Activated T-cell treated with anti-CD3 and anti-CD28 coated beads for 24 hours (primary cell): ENCODE measurements at places on chromosomes 5 and 9.

- DNase-seq: no peak
These were observed 464.2 kb downstream of the SPOCK1 start for GRCh38 chr5:137034764-137035479.

DNA sequence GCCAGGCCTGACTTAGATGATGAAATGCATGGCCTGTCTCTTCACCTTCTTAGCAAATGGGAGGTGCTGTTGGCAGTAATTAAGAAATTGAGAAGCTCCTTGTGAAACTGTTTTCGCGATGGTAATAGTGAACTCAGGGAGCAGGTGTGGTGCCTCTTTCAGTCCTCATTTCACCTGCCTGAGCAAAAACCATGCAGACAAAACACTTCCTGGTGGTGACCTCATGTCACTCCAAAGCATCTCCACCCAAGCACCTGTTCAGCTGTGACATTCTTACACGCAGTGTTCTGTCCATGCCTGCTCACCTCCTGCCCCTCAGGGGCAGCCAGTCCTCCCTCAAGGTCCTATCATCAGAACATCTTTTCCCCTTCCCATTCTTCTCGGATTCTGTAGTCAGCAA, 146.5 kb downstream of the CD180 start:
- no peak for DNase-seq

DNA sequence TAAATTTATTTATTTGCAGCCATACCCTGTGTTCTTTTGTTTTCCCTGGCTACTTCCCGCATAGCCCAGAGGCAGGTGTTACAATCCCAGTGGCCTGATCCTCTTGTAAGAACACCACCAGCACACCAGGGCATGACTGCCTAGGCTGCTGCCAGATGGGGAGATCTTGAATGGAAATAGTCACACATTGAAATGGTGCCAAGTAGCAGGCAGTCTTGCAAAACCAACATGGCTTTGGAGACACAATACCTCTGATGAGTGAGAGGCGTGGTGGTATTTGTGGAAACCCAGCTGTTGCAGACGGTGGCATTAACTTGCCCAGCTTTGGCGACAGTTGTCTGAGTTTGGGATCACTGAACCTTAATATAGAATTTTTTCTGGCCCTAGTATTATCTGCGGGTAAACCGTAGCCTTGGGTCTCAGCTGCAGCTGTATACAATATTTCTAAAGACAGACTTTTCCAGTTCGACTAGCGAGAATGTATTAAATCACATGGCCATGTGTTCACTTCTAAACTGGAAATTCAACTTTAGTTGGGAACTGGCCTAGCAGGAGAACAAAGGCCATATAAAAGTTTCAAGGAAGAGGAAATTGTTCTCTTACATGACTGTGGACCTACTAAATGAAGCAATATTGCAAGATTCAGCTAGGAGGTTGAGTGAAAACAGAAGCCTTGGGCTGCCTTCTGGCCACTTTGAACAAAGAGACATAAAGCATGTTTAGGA, 277.0 kb downstream of the SMARCA2 start:
- no peak for DNase-seq

DNA sequence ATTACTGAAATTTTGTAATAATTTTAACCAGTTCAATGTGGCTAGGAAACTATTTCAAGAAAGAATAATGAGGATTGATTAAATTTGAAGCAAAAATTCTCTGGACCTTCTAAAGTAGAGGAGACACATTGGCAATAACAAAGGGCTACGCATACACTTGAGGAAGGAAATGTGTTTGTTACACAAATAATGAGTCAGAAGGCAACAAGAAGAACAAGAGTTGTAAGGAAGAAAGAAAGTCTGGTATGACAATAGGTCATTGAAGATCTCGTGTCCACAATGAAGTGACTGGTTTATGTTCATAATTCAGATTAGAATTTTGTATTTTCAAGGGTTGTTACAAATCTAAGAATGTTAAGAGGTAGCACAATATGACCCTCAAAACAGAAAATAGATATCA, 25.8 kb downstream of the ST8SIA4 start:
- no peak for DNase-seq

- DNase-seq: no peak
These were observed 8.9 kb downstream of the SRP19 start for GRCh38 chr5:112869948-112870347.

DNA sequence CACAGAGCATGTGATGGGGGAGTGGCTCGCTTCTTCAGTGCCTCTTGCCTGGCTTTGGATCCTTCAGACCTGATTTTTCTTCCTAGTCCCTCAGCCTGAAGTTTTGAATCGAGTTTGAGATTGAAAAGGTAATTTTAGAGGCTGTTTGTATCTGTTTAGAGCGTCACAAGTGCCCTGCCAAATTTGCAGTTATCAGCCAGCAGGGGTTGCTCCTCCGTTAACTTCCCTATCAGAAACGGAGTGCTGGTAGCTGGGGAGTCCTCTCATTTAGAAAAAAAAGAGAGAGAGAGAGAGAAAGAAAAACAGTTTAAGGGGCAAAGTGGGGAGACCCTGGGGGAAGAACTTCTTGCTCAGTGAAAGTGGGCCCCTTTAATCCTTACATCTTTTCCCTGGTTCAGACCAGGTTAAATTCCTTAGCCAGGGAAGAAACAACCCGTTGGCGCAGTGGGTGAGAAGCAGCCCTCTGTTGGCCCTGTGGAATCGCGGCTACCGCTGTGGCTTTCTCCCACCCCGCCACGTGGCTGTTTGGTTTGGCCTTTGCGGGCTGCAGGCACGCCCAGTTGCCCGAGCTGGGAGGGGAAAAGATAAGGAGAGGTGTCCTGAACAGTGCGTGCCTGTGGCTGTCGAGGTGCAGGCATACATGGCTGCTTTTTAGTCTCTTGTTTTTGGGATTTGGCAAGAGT, 576.7 kb upstream of the ACO1 start:
- no peak for DNase-seq
